ENCODE measurements at places on chromosomes 3 and 15.

GRCh38 chr15:25051399-25052154 is 96.8 kb downstream of the SNRPN start:
- no peak for DNase-seq

- peak; percentile 42 for DNase-seq
Measured at GRCh38 chr3:18127174-18127858, 297.8 kb downstream of the SATB1 start.

GRCh38 chr15:41523097-41523496 is 9.5 kb upstream of the LTK start:
- no peak for DNase-seq

GRCh38 chr15:67551207-67551743 is 8.8 kb downstream of the MAP2K5 start:
- no peak for DNase-seq

GRCh38 chr3:36729204-36730056 is 34.9 kb downstream of the DCLK3 start:
- DNase-seq, result peak; percentile 70

GRCh38 chr3:101262393-101263240 is 57.8 kb downstream of the IMPG2 start:
- DNase-seq, result no peak

GRCh38 chr15:57370929-57371328 is 5.4 kb upstream of the CGNL1 start:
- DNase-seq, result no peak

- DNase-seq, result no peak
Measured at GRCh38 chr3:12601072-12601471, 44.2 kb downstream of the MKRN2 start.

GRCh38 chr15:74276560-74276959 is 40.4 kb downstream of the CCDC33 start:
- DNase-seq, result no peak

- no peak for DNase-seq
Measured at GRCh38 chr15:29208352-29208751, 61.3 kb downstream of the NSMCE3 start.

DNA sequence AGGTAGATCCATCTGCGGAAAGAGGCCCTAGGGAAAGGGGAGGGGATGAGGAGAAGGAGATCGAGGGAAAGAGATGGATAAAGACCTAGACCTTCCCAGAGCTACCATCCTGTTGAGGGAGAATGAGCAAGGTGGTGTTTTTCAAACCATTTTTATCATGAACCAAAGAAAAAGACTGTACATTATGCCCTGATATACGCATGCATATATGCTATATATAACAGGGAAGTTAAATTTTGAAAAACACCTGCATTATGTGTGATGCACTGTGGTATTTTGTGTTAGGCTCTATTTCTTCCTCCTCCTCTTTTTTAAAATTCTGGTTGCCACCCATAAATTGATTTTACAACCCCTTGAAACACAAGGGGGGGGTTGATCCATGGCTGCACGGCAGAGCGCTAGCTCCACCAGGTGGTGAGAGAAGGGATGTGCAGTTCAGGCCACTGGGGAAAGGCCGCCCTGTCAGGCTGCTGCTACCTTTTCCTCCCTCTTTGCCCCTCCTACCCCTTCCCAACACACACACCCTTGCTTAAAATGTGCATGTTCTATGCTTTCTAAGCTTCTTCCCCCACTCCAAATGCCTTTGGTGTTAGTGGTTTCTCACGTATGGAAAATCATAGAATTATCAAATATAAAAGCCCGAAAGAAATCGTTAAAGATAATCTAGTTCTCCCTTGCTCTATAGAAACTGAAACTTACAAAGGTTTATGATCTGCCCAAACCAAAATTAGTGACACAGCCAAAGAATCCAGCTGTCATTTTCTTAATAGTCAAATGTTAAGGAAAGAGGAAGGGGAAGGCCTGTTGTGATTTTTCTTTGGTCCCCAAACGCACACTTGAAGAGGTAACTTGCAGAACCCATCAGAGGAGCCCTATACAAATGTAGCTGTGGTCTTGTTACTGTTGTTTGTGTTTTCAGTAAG is 262.0 kb upstream of the UMPS start:
- DNase-seq, result peak; percentile 59

DNA sequence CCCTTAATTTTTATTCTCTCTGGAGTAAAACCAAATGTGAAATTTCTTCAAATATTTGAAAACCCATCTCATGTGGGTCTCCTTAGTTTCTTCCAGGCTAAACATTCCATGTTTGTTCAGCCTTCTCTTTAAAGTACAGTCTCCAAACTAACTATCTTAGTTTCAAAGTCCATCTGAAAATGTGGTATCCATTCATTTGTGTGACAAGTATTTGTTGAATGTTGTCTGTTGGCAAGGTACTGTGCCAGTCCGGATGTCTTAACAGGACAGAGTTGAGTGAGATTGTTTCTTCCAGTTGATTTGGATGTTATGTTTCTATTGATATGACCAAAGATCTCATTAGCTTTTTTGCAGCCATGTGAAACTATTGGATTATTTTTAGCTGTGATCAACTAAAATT is 347.4 kb downstream of the THSD4 start:
- no peak for DNase-seq

DNA sequence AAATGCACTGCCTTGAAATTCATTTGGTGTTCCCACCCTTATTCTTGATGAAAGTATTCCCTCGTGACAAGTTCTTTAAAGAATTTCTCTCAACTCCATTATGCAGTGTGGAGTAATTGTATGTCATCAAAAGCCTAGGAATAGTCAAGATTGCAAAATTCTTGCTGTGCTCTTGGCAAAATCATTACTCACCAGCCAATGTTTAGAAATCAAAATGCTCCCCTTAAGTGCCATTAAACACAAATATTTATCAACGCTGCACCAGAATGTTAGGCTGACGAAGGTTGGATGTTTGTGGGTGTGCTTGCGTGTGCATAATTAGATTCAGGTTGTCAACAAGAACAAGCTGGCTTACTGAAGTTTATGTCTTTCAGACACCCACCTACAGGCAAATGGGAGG is 40.5 kb downstream of the SST start:
- DNase-seq, result no peak

DNA sequence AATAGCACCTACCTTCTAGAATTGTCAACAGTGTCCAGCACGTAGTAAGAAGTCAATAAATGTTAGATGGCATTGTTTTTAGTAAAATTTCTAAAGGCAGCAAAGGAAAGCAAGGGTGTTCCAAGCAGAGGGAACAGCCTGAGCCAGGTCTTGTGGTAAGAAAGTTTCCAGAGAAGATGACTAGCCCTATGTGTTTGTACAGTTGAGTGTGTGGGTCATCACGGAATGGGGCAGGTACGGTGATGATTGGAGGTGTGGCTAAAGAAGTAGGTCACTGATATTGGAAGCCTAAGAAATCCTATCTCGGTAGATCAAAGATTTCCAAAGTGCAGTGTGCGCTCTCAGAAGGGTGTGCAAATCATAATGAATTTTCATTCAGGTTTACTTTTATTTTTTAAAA is 94.2 kb upstream of the BCL6 start:
- DNase-seq, result no peak

GRCh38 chr3:54599716-54600115 is 328.1 kb downstream of the LRTM1 start:
- DNase-seq, result no peak

DNA sequence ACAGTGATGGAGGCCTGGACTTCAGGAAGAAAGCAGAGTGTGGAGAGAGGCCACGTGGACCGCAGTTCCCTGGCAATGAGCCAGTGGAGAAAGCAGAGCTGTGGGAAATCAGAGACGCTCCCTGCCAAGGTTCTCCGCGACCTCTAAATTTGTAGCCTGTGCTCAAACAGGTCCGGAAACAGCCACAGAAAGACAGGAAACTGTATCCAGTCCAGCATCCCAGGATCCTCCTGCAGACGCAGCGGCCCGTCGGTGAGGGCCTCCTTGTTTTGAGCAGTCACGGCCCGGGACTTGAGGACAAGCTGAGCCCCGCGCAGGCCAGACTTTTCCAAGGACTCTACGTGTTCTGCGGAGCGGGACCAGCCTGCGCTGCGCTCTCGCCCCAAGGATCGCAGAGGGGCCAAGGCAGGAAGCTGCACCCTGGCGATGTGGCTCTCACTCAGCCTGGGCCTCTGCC is 22.3 kb downstream of the RPSA start:
- DNase-seq, result no peak

DNA sequence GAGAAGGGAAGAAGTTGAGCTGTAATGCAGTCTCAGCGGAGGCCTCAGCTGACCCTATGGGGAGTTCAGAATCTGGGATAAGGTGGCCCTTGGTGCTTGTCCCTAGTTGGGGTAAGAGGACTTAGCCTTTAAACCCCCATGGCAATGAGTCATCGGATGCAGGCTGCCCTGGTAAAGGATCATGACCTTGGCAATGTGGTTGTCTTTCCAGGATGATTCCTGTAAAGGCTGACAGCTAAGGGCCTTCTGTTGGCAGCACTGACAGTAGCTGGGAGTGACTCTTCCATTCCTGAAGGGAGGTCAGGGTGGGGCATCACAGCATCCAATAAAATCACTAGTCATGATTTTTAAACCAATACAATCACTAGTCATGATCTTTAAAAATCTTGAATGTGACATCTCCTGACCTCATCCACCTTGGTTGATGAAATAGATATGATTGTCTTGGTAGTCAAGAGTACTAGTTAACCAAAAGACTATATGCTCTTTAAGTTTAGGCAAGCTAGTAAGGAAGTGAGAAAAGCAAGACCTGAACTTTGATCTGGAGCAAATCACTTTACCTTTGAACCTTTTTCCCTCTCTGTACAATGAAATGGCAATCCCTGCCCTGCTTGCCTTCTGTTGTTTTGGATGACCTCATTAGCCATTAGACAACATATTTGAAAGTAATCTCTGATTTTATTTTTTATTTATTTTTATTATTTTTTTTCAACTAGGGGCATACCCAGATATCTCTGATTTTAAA is 71.3 kb upstream of the CACNA1D start:
- DNase-seq, result no peak

- peak; percentile 86 for DNase-seq
Measured at GRCh38 chr15:78018946-78019644, 58.4 kb downstream of the TBC1D2B start.

- DNase-seq, result no peak
Measured at GRCh38 chr3:141332416-141332815, 35.9 kb upstream of the ZBTB38 start.

DNA sequence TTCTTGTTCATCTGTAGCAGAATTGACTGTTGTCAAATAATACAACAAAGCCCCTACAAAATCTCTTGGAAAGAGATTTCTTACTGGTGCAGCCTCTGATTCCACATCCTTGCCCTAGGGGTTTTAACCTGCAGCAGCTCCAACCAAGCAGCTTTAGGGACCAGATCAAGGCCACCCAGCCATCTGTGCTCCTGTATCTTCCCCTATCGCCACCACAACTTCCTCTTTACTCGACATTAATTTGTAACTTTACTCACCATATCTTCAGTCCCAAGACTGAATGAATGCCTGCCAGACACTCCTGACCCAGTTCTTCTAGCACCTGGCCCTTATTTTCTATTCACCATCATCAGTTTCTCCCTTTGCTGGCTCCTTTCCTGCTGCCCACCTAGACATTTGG is 156.6 kb upstream of the IL12A start:
- DNase-seq, result peak; percentile 19

GRCh38 chr3:24523988-24524727 is 29.5 kb upstream of the THRB start:
- DNase-seq, result no peak

DNA sequence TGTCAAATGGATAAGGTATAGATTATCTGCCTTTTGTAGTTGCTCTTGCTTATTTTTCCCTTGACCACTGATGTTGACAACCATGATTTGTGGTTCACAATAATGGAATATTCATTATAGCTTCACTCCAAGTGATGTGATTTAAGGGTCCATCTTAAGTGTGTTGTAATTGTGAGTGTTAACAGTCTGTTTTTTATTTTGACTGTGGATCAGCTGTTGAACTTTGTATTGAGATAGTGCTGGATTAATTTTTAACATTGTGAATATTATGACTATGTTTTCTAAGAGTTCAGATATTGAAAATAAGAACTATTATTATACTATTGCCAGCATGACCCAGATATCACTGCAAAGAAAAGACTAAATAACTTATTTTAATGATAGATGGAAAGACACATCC is 8.6 kb upstream of the GASK1A start:
- DNase-seq, result no peak

GRCh38 chr15:70465812-70466211 is 297.5 kb downstream of the UACA start:
- DNase-seq, result no peak

DNA sequence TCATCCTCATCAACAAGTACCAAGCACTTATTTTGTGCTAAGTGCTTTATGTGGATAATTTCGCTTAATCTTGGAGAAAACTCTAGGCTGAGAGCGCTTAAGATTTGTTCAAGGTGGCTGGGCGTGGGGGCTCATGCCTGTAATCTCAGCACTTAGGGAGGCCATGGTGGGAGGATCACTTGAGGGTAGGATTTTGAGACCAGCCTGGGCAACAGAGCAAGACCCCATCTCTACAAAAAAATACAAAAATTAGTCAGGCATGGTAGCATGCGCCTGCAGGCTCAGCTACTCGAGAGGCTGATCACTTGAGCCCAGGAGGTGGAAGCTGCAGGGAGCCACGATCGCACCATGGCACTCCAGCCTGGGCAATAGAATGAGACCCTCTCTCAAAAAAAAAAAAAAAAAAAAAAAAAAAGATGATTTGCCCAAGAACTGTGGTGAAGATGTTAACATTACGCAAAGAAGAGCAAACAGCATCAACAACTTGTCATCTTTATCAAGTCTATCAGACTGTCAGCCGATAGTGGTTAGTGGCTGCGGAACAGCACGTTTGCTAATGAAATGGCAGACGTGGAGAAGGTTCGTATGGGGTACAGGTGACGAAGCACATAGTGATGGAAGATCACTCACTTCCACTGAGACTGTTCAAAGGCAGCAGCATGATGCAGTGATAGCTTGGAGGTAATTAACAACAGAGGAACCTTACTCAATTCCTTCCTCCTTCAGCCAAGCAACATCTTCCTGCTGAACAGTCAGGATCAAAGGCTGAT is 27.7 kb downstream of the NRROS start:
- no peak for DNase-seq

DNA sequence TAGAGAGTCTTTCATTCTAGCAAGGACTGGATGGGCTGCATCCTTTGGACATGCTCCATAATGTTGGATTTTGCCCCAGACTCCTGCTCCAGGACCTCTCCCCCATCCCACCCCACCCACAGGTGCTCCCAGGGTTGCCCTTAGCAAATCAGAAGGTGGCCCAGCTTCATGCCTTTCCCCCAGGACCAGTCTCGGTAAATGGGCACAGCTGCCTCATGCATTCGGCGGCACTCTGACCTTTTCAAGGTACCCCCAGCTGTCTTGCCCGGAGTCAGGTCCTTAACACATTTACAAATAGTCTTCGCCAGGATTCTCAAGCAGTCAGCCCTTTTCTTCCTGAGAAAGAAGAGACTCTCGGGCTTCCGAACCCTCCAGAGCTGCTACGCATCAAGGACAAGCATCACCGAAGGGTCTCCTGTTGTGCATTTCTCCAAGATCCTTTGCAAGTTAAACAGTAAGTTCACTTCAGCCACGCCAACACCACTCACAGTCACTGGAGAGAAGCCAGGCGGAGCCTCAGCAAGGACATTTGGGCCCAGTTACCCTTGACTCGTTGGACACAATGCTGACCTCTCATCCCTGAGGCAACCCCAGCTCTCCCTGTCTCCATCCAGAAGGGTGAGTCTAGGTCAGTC is 287.8 kb downstream of the FAM43A start:
- DNase-seq, result no peak

Measured in suppressor macrophage treated with lipopolysaccharide for 1 hour (primary cell).